ENCODE measurements at places on chromosomes 2 and 18. TPM values are rescaled to one million over a fixed set of nuclear protein-coding genes. Genes with fewer than 3 reads are reported as not detected.

B3GNT2 gene
- total RNA-seq, result 18.9 TPM

TXNDC2 gene
- not detected for total RNA-seq

RAB31 gene
- total RNA-seq, result 35.0 TPM

TEX44 gene
- not detected for total RNA-seq

DNA sequence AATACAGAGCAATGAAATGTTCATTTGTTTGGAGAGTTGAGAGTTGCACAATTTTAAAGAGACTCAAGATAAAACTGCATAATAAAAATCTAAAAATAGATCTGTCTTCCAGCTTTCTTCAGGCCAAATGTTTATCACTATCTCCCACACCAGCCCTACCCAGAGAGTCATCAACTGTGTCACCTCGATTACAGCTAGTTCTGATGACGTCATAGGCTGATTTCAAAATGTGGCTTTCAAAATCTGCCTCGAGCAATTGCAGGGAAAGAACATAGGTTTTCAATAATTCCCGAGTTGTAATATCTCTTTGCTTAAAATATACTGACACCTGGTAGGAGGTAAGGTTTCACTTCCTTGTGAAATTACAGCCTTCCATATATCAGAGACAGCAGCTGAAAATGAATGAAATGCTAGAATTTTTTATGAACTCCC lies 677.6 kb upstream of the ID2 start:
- no peak overlapping the region for H3K4me3 ChIP-seq
- no peak for DNase-seq
- no peaks in the 10 kb centered on the region for H3K36me3 ChIP-seq
- H3K27ac ChIP-seq, result peak overlapping the region; percentile 42
- no peaks in the 10 kb centered on the region for H3K4me1 ChIP-seq
- H3K27me3 ChIP-seq, result no peaks in the 10 kb centered on the region

- no peak overlapping the region for H3K4me3 ChIP-seq
- peaks cover 17% of the 10 kb centered on the region for H3K4me1 ChIP-seq
- no peaks in the 10 kb centered on the region for H3K27me3 ChIP-seq
Observed at GRCh38 chr2:15792331-15792730, 148.0 kb upstream of the MYCN start.

- DNase-seq, result no peak
- H3K27me3 ChIP-seq, result no peaks in the 10 kb centered on the region
- H3K36me3 ChIP-seq, result no peaks in the 10 kb centered on the region
- H3K27ac ChIP-seq, result no peak overlapping the region
Observed at GRCh38 chr2:1297372-1298159, 115.7 kb upstream of the TPO start.

GRCh38 chr2:192194265-192194865 lies 368 bp downstream of the TMEFF2 start:
- no peak overlapping the region for H3K4me3 ChIP-seq
- DNase-seq, result peak; percentile 5
- peaks cover 18% of the 10 kb centered on the region for H3K4me1 ChIP-seq
- H3K36me3 ChIP-seq, result no peaks in the 10 kb centered on the region
- H3K27me3 ChIP-seq, result peaks cover 45% of the 10 kb centered on the region
- no peak overlapping the region for H3K27ac ChIP-seq

GRCh38 chr2:163565192-163565591 lies 170.6 kb downstream of the FIGN start:
- DNase-seq, result no peak
- no peak overlapping the region for H3K4me3 ChIP-seq
- H3K36me3 ChIP-seq, result no peaks in the 10 kb centered on the region
- H3K4me1 ChIP-seq, result no peaks in the 10 kb centered on the region

- H3K4me3 ChIP-seq, result no peak overlapping the region
- H3K27me3 ChIP-seq, result no peaks in the 10 kb centered on the region
- peaks cover under 1% of the 10 kb centered on the region for H3K36me3 ChIP-seq
- H3K27ac ChIP-seq, result no peak overlapping the region
- DNase-seq, result peak; percentile 73
- peaks cover 7% of the 10 kb centered on the region for H3K4me1 ChIP-seq
Observed at GRCh38 chr2:206800506-206801417, 35.4 kb downstream of the FASTKD2 start.

DNA sequence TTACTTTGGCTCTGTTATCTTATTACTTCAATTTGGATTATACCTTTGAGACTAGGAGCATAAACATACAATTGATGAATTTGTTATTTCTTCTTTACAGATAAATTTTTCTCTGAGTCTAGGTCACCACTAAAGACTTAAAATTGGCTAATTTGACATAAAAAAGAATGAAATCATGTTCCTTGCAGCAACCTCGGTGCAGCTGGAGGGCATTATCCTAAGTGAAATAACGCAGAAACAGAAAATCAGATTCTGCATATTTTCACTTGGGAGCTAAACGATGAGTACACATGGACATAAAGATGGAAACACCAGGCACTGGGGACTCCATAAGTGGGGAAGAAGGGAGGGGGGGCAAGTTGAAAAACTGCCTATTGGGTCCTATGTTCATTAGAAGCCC lies 172.8 kb upstream of the SESTD1 start:
- no peak for DNase-seq
- no peak overlapping the region for H3K27ac ChIP-seq
- H3K27me3 ChIP-seq, result no peaks in the 10 kb centered on the region
- H3K4me1 ChIP-seq, result no peaks in the 10 kb centered on the region
- no peak overlapping the region for H3K4me3 ChIP-seq
- no peaks in the 10 kb centered on the region for H3K36me3 ChIP-seq

GRCh38 chr2:101879466-101879865 lies 112.3 kb upstream of the IL1R2 start:
- peaks cover 6% of the 10 kb centered on the region for H3K4me1 ChIP-seq
- H3K27ac ChIP-seq, result no peak overlapping the region
- no peak overlapping the region for H3K4me3 ChIP-seq
- no peaks in the 10 kb centered on the region for H3K27me3 ChIP-seq
- H3K36me3 ChIP-seq, result no peaks in the 10 kb centered on the region

- no peaks in the 10 kb centered on the region for H3K4me1 ChIP-seq
- H3K36me3 ChIP-seq, result no peaks in the 10 kb centered on the region
- H3K27ac ChIP-seq, result no peak overlapping the region
- H3K4me3 ChIP-seq, result no peak overlapping the region
- DNase-seq, result peak; percentile 21
- H3K27me3 ChIP-seq, result no peaks in the 10 kb centered on the region
Observed at GRCh38 chr2:104378853-104379374, 475.0 kb upstream of the POU3F3 start.

All from thyroid gland (tissue), 4 donors.